ENCODE measurements at places on chromosomes 5 and 9.

DNA sequence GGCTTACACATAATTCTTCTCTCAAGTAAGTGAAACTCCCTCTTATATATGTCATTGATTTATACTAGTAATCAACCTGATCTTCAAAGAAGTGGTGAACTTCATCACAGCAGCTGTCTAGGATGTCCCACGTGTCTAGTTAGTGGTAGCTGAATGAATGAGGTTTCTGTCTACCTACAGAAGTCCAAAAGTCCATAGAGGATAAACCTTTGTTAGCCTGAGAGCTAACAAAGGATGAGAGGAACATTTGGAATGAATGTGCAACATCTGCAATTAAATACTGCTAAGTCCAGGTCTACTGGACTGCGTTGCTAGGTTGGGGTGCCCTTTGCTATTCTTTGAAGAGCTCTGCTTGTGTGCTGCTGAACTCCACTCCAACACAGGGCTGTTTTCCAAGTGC is 213.8 kb upstream of the DAP start:
- DNase-seq, result no peak

GRCh38 chr5:95445995-95446394 is 54.8 kb downstream of the FAM81B start:
- DNase-seq, result no peak

GRCh38 chr9:123894822-123895221 is 35.1 kb downstream of the DENND1A start:
- no peak for DNase-seq

GRCh38 chr5:25694801-25695200 is 1050.0 kb upstream of the CDH10 start:
- no peak for DNase-seq

DNA sequence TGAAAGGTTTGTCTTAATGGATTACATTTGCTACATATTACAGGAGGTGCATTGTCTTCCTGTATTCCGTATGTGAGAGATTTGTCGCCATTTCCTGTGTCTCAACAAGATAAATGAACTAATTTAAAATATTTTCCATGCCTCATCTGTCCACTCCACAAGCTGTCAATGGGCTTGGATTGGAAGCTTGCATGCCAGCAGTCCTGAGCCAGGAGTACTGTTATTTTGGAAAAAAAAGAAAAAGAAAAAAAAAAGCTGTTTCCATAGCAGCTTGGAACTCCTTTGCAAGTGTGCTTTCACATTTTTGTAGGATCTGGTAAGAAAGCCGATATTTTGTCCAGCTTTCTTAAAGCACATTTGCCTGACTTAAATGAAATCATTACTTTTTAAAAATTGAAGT is 330.8 kb downstream of the KDM4C start:
- DNase-seq, result no peak

GRCh38 chr5:30650311-30650710 is 543.2 kb upstream of the CDH6 start:
- DNase-seq, result no peak

DNA sequence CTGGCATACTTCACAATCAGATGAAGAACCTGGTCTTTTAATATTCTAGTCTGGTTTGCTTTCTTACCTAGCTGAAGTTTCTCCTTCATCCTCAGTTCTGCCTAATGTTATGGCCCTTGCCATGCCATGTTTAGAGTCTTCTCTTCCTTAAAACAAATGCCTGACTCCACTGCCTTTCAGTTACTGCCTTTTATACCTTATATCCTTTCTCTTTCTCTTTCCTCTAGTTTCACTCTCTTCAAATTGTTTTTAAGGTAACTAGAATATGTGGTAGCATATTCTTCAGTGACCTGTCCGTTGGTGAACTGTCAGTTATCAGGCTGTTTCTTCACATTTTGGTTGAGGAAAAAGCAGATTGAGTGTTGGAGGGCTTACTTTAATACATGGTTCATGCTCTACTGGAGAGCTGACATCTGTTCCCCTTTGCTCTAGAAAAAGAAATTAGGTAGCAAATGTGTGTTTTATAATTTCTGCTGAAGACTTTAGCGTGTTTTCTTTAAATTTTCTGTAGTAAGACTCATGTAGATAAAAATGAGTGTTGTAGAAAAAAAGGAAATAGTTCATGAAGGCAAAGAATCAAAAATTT is 103.8 kb downstream of the DMXL1 start:
- no peak for DNase-seq

DNA sequence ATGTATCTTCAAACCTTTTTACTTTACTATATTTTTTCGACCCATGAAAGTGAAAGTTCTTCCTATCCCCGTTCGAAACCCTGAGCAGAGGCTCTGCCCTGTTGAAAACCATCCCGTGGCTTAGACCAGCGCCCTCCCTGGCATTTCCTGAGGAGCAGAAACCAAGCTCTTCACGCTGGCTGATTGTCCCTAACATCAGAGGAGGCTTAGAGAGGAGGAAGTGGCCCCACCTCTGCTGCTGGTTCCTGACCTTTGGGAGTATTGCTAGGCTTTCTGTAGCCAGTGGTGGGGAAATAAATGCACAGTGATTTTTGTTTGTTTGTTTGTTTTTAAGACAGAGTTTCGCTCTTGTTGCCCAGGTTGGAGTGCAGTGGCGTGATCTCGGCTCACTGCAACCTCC is 4.2 kb upstream of the PTGES start:
- no peak for DNase-seq

Measured in activated T-cell treated with anti-CD3 and anti-CD28 coated beads for 48 hours (primary cell).